NAMALWA (cell line): ENCODE measurements at places on chromosomes 5 and 9.
A peak's percentile ranks its signal among the peaks of the same experiment; 100 is the strongest.

DNA sequence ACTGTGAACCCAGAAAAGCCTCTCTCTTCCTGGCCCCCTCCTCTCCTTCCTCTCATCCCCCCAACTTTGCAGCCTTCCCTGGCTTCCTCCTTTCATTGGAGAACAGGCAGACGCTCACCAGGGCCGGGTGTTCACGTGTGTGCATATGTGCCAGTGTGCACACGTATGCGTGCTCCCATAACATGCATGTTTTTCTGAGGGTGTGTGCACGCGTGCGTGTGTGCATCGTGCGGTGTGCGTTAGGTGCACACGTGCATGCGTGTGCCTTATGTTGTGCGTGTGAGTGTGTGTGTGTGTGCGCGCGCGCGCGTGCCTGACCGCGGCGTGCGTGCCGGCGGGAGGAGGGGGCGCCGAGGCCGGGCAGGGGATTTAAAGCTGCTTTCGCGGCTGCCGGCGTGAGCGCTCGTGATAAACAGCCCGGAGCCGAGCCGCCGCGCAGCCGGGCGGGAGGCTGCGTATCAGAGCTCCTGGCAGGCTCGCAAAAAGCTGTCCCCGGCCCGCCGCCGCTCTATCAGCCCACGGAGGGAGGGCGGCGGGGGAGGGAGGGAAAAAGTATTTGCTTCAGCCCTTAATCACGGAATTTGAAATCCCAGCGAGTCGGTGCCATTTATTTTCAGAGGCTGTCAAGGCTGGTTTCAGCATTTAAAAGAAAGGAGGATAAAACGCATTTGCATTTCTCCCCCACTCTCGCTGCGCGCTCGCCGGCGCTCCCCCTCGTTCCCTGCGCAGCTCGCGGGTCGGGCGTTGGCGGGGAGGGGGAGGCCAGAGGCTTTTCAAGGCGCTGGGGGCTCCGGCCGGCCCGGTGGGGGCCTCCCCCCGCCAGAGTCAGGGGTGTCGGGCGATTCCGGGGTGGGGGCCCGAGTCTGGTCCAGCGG lies 183.9 kb downstream of the C9orf50 start:
- DNase-seq: no peak

DNA sequence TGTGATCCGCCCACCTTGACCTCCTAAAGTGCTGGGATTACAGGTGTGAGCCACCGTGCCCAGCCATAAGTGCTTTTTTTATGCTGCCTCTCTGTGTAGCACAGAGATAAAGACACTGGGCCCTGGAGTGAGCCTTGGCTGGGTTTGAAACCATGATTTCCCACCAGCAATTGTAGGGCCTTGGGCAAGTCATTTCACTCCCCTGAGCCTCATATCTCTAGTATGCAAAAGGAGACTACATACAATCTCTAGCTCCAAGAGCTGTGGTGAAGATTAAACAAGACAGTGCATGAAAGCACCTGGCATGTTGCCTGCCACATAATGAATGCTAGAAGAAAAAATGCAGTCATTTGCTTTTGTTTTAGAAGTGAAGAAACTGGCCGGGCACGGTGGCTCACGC lies 3.9 kb downstream of the FABP6 start:
- no peak for DNase-seq

DNA sequence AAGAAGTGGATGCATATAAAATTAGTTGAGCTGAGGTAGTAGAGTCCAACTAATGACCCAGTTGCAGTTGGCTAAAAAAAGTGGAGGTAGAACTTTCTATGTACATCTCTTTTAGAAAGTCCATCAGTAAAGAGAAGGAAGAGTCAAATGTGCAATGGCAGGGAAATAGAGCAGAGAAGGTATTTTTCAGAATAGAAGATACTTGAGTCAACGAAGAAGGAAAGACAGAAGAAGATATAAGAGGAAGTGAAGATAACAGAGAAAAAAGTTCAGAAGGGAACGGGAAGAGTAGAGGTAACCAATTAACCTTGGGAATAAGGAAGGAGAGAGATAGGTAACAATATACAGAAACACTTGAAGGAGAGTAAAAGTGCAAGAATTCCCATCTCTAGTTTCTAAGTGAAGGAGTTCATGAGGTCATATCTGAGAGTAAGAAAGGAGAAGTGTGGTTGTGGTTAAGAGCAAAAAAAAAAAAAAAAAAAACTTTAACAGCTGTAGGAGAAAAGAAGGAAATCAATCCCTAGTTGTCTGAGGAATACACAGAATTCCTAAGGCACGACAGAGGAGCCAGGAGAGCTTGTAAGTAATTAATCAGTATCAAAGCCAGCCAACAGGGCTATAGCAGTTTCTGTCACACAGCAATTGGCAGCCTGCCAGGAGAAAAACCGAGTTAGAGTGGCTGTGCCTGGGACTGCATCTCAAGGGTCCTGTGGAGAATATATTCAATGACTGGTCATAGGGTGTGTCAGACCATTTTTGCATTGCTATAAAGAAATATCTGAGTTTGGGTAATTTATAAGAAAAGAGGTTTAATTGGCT lies 61.0 kb downstream of the ARL15 start:
- DNase-seq: peak; percentile 81

DNA sequence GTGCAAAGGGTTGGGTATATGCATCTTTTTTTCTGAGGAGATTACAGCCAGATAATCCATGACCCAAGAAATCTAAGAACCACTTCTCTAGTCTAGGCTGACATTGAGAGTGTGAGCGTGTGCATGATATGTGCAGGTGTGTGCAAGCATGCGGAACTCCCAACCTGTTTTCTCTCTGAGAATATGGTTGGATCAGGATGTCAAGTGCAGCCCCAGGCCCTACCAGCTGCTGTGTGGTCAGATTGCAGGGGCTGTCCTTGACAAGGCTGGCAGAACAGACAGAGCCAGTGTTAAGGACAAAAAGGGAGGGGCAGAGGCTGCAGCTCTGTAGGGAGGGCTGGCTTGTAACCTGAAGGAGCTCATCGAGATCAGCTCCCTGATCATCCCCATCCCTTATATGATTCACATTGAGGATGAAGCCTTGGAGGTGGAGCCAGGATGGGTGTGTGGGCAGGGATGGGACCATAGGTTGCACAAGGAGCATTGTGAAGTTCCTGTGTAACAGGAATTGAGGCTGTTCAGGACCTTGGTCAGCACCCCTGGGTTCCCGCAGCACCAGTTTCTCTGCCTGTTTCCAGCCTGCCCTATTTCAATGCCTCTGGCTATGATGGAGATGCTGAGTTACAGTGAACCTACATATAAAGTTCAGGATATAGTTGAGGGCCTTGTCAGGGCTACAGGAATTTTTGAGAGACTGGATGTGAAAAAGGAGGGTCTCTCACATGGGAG lies 52.6 kb upstream of the ARAP3 start:
- DNase-seq: peak; percentile 45

DNA sequence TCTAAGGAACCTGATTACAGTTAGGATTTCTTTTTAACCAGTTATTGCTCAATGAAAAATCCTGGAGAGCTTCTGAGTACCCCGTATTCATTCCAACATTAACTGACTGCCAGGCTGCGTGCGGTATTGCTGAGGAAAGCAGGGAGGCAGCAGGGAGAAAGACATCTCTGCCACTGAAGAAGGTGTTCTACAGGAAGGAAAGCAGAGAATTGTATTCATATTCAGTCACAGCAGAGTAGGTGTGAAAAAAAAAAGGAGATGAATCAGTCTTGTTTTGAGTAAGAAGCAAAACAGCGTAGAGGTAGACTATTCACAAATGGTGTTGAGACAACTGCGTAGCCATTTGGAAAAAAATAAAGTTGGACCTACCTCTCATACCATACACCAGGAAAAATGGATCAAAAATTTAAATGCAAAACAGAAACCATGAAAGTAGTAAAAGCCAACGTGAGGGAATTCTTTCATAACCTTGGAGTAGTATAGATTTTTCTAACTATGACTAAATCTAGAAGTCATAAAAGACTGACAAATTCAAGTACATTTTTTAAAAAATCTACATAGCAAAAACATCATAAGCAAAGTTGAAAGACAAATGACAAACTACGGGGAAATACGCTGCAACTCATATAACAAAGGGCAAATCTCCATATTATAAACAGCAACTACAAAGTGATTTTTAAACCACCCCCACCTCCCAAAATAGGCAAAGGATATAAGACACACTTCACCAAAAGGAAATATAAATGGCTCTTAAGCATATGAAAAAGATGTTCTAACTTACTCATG lies 9.9 kb upstream of the NR4A3 start:
- no peak for DNase-seq

DNA sequence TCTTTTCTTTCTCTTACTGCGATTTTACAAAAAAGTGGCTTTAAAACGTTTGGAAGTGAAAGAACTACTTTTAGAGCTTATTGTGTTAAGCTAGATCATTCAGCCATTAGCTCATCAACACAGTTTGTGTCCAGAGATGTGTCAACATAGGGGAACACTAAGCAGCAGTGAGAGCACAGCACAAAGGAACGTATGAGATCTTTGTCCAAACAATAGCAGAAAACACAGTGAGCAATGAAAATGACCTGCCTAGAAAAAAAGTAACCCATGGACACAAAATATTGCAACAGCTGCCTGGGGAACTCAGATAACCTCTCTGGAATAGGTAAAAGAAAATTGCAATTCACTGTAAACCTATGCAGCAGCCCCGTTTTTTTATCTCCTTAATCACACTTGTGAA lies 372.5 kb downstream of the ARHGEF28 start:
- DNase-seq: no peak

- DNase-seq: peak; percentile 36
Measured at GRCh38 chr5:64773533-64773932, 4.8 kb downstream of the CWC27 start.

- no peak for DNase-seq
Measured at GRCh38 chr9:125995006-125995405, 247.8 kb downstream of the PBX3 start.

DNA sequence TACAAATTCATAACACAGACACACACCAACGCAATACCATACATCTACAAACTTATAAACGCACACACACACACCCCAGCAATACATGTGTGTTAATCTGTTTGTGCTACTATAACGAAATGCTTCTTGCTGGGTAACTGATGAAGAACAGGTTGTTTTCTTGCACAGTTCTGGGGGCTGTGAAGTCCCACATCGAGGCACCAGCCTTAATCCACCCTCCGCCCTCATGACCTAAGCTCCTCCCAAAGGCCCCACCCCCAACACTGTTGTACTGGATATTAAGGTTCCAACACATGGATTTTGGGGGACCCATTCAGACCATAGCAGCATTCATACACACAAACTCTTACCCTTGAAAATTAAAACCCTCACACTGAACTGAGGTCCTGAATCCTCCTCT lies 38.8 kb upstream of the LPCAT1 start:
- DNase-seq: no peak

- no peak for DNase-seq
Measured at GRCh38 chr9:75447281-75447680, 359.0 kb downstream of the OSTF1 start.

- no peak for DNase-seq
Measured at GRCh38 chr5:33229216-33229615, 211.5 kb upstream of the TARS1 start.

GRCh38 chr5:65151614-65152013 lies 330.1 kb downstream of the ADAMTS6 start:
- no peak for DNase-seq

DNA sequence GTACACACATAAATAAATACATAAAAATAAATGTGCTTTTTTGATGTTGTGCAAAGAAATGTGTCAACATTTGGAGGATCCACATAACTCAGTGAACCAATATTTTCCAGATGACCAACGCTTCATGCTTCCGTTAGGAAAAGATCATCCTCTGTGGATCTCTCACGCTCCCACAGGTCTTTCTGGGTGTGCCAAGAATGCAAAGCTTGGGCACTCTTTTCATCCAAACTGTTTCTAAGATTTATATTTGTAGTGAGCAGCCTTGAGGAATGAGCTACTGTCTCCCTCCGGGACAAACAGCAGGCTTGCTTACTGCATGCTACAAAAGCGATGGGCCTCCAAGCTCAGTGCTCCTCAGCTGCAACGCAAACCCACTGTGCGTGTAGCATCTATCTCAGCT lies 46.2 kb upstream of the RUFY1 start:
- DNase-seq: no peak

DNA sequence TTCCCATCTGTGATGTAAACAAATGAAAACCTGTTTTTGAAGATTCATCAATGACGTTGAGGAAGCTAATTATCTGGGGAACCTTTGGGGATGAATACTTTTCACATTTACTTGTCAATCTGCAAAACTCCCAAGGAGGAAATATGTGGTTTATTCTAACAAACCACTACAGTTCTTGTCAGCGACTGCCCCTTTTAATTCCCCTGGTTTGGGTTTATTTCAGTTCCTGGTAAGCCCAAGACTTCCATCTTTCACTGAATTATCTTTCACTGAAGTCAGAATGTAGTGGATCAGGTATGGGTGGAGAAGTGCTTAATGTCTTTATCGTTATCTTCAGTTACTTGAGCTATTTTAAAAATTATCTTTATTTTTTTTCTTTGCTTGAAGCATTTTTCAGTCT lies 40.2 kb downstream of the TLR4 start:
- DNase-seq: no peak

- DNase-seq: no peak
Measured at GRCh38 chr5:11266331-11266730, 505.3 kb upstream of the DAP start.

- DNase-seq: no peak
Measured at GRCh38 chr5:116574367-116575325, at the start of gene SEMA6A. Gene SEMA6A (minus strand): TSS chr5:116574823. CDS start chr5:116504944, 69,879 bp downstream.

- DNase-seq: no peak
Measured at GRCh38 chr9:84001621-84002020, 21.0 kb downstream of the RMI1 start.

GRCh38 chr5:130102960-130103359 lies 198.7 kb downstream of the CHSY3 start:
- no peak for DNase-seq

- DNase-seq: no peak
Measured at GRCh38 chr5:179153921-179154345, 93.8 kb downstream of the ZNF354C start.
